ENCODE measurements at places on chromosomes 12 and 14. TPM values are rescaled to one million over a fixed set of nuclear protein-coding genes. Genes with fewer than 3 reads are reported as not detected.

The CCDC88C gene
- total RNA-seq, result 0.30 TPM

The FAM181A gene
- not detected for total RNA-seq

The BHLHE41 gene
- total RNA-seq, result 14.6 TPM

The SAMD15 gene
- 1.4 TPM for total RNA-seq

The SPX gene
- total RNA-seq, result not detected

The TBX3 gene
- total RNA-seq, result 145 TPM

The COPS7A gene
- 115 TPM for total RNA-seq

The GLIPR1L1 gene
- not detected for total RNA-seq

The DUSP16 gene
- 6.1 TPM for total RNA-seq

The KRT74 gene
- not detected for total RNA-seq

The PROX2 gene
- not detected for total RNA-seq

The PMCH gene
- total RNA-seq, result not detected
